ENCODE measurements at places on chromosomes 3 and 15.

GRCh38 chr15:59632714-59633113, 21.1 kb downstream of the GCNT3 start:
- DNase-seq = no peak

GRCh38 chr15:62067448-62068044, 769 bp downstream of the C2CD4A start:
- no peak for DNase-seq

DNA sequence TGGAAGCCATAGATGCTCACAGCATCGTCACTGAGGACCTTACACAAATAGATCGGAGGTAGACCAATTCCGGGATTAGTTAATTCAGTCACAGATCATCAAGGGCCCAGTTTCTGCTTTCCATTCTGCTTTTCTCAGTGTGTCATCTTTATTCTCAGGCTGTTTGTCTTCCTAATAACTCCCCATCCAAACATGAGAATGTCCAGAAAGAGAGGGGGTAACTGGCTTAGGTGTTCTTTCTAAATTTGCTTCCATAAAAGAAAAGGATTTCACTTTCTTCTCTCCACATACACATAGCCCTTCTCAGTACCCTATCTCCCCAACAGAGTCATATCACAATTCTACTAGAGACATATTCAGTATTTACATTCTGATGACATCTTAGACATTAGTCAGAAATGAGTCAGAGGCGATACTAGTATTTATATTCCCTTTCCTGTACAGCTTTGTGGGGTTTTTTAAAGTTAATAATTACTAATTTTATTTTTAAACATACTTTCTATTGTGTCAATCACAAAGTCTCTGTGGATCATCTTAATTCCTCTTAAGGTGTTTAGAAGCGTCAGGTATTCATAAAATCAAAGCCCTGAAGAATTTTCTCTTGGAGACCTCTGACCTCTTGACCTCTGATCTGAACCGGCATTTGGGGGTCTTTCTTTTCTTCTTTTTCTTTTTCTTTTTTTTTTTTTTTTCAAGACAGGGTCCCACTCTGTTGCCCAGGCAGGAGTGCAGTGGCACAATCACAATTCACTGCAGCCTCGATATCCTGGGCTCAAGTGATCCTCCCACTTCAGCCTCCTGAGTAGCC, 24.3 kb upstream of the IL12A start:
- no peak for DNase-seq

DNA sequence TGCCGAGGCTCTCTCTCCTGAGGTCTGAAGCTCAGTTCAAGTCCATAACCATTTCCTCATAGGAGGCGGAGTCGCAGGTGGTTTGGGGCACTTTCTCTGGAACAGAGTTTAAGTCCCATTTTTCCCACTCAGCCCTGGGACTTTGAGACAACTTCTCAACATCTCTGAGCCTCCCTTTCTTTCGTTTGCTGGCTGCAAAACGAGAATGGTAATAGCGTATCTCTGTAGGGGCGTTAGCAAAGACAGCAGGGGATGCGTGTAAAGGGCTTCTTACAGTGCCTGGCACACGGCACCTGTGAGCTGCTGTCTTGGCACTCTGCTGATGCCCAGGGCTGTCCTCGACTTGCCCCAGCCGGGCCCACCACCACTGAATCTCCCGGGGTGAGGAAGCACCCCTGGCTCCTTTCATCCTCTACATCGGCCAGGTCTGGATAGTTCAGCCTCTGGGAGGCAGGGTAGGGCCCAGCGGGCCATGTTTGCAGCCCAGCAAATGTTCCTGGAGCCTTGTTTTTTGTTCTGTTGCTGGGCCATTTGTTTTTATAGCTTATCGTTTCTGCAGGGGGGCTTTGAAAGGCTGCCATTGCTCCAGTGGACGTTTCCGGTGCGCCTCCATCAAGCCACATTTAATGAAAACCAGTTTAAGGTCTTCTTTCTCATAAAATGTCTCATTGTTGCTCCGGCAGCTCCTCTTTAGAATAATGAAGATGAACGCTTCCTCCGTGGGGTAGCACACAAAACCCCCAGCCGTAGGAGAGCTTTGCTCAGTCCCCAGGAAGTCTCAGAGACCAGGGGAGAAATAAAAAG, 60.0 kb upstream of the WNT5A start:
- no peak for DNase-seq

- DNase-seq = no peak
Measured at GRCh38 chr15:52326756-52327155, 31.2 kb upstream of the MYO5C start.

DNA sequence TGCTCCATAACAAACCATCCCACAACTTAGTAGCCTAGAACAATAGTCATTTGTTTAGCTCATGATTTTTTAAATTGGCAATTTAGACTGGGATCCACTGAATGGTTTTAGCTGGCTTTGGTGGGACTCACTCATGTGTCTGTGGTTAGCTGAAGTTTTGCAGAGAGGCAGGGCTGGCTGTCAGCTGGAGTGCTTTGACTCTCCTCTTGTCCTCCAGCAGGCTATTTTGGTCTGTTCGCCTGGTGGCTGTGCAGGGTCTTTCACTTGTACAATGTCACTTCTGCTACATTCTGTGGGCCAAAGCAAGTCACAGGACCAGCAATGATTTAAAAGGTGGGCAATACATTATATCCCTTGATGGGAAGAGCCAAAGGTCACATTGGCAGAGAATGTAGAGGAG, 1146.5 kb downstream of the ROBO2 start:
- DNase-seq = no peak

- DNase-seq = no peak
Measured at GRCh38 chr3:20194793-20195460, 8.9 kb upstream of the SGO1 start.

All from foreskin melanocyte (primary cell).